NCI-H446 (cell line): ENCODE measurements at places on chromosomes 6 and 20.
A peak's percentile ranks its signal among the peaks of the same experiment; 100 is the strongest.

GRCh38 chr6:7758456-7758855 lies 32.6 kb downstream of the BMP6 start:
- no peak for DNase-seq

GRCh38 chr6:44100088-44100550 lies 27.1 kb downstream of the MRPL14 start:
- no peak for DNase-seq

DNA sequence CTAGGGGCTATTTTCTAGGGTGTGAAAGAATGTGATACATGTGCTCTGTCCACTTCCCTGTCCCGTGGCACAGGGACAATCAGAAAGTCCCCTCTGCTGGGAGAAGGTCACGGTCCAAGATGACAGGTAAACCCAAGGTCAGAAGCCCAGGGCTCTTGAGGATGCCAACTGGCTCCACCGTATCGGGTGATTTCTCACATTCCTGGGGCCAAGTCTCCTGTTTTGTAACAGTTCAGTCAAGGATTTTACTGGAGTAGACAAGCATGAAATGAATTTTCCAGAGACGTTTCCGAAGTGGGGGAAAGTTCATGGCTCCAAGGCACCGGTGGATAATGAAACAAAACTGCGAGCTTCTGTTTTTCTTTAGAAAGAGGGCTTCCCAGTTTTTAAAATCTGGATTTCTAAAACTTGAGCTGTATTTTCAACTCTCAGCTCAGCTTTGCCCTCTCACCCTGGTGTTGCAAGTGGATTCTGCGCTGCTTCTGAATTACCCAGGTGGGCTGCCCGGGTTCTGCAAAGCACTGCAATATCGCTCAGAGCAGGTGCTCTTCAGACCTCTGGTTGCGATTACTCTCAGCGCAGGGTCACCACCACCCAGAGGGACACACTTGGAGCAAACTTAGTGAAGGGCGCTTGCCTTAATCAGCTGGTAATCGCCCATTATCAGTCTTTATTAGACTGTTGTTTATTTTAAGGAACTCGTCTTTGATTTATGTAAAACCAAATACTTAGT lies 64.4 kb upstream of the TMEM170B start:
- DNase-seq: no peak

GRCh38 chr20:37541326-37541725 lies 13.7 kb upstream of the BLCAP start:
- no peak for DNase-seq

DNA sequence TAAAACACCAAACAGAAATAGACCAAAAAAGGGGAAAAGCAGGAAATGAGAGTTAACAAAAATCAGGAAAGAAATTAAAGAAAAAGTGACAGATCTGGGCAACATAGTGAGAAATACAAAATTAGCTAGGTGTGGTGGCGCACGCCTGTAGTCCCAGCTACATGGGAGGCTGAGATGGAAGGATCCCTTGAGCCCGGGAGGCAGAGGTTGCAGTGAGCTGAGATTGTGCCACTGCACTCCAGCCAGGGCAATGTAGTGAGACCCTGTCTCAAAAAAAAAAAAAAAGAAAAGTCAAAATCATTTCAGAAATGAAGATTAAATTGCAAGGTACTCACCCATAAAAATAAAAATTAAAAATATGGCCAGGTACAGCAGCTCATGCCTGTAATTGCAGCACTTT lies 13.0 kb upstream of the GRM4 start:
- no peak for DNase-seq

DNA sequence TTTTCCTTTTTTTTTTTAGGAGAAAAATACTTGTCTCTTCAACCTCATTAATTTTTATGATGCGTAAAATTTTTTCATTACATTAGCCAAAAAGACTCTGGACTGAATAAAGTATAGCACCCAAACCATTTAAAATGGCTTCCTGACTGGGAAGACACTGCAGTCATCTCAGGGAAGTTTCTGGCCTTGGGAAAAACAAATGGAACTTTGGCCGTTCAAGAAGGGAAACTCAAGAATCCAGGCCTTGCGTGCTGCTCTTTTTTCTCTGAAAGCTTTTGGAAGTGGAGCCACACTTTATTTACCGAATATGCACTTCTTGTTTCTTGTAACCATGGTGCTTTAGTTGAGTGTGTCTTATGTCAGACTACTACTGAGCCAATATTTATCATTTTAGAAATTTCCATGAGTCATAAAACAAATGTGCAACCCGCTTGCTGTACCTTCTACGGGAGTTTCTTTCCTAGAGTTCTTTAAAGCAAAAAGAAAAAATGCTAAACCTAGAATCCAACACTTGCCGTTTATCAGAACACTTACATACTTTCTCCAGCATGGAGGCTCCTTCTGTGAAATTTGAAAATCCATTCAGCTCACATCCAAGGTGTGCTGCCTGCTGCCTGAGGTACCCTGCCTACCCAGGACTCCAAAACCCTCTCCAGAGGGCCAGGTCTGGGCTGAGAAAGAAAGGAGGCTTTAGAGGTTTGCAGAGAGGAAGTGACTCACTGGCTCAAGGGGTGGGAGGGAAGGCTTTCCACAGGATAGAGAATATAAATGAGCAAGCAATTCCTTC lies 11.5 kb upstream of the DSTN start:
- peak; percentile 53 for DNase-seq

- no peak for DNase-seq
Observed at GRCh38 chr6:46393940-46394337, 97.3 kb downstream of the RCAN2 start.

DNA sequence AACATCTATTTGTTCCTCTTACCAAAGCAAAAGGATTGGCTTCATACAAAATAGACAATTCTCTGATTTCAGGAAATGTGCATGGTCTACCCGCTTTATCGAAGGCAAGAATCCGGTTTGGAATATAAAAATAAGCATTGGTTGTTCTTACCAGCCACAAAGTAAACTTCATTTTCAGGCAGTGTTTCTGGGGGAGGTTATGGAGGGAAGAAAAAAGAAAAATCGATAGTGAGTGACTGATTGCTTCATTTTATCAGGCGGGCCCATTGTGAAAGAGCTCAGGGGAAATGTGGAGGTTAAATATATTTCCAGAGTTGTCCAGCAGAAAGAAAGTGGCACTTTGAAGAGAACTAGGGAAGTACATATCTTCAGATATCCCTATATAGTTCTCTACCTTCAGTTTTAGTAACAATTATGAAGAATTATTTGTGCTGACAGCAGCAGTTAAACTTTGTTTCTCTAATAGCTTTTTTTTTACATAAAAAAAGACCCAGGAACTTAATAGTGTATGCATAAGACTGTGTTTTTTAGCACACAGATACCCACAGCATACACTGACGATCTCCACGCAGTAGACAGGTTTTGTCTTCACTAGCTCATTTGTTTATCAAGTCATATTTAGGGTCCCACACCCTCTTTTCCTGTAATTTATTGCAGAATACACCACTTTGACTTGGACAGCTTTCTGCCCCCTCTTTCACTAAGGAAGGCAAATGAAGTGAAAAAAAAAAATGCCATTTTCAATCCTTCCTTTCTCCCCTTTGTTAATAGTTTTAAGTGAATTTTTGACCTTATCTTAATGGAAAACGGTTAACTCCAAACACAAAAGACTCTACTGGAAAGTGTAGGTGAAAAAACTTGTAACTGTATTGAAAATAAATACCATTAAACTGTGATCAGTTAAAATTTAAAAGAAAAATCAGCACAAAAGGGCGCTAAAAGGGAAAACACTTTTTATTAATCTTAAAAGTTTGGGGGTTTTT lies 2.9 kb downstream of the POU3F2 start:
- DNase-seq: no peak

DNA sequence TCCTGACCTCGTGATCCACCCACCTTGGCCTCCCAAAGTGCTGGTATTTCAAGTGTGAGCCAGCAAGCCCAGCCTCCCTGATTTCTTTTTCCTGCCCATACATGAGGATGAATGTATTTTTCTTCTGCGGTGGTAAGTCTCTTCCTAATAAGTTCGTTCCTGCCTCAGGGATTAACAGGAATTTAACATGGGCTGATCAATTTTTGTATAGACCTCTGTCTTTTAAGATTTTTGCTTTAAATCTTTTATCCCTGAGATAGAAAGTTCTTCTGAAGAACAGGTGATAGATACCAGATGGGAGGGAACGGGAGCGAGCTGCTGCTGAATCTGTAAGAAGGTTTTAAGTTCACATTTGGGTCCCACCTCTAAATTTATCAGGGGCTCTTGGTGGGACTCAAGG lies 7.0 kb upstream of the ZNFX1 start:
- no peak for DNase-seq

DNA sequence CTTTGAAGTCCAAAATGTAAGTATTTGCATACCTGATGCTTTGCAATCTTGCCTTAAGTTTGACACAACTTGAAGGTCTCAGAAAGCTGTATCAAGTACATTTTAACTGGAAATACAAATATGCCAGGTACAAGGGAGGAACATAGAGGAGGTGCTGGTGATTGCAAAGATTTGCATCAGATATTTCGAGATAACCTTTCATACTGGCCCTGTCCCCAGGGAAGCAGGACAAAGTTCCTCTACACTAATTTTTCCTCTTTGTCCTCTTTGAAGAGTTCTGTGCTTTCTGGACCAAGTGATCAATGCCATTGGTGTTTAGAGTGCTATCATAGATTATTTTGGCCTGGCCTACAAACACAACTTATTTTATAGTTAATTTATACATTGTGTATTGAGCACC lies 686.1 kb downstream of the HACE1 start:
- DNase-seq: no peak

DNA sequence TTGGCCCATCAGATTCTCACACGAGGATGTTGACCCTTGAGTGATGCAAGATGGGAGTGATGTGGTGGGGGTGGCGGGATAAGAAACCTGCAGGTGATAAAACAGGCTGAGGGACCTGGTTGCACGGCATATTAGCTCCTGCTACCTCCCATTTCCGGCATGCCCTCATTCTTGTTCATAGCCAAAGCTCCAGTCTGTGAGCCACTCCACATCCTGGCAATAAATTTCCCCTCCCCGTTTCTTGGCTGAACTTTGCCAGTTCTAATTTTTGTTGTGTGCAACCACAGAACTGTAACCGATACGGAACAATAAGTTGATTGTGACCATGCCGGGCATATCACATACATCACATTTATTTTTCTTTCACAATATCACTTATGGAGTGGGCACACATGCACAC lies 41.6 kb upstream of the NFATC2 start:
- DNase-seq: no peak

DNA sequence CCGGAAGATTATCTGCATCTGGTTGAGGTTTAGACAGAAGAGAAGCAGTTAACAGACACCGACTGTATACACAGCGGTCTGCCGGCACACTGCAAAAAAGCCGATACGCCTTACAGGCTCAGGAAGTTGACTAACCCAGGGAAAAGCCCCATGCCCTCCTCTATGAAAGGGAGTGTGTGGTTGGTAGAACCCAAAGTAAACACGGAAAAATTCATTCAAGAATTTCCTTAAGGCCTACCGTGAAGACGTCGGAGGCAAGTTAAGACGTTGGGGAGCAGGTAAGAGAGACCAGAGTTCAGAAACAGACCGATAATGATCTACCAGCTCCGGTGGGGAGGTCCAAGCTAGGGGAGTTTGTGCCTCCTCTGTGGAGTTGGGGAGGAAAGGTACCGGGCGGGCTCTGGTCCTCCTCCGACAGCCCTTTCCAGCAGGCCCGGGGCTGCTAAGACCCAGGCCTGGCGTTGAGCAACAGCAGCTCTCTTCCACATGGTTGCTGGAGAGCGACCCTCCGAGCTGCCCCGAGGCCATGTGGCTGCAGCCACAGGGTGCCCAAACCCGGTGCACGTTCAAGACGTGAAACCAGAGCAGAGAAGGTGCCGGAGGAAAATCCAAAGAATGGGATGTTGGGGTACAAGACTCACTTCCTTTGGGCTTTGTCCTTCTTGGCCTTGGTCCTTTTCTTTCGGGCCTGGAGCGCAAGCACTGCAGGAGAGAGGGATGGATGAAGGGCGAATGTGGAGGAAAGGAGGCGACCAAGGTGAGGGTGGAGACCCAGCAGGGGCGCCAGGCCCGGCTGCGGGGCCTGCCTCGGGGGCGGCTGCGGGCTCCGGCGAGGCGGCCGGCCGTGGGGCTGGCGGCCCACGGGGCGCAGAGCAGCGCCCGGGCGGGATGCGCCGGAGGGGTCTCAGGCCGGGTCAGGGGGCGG lies 809 bp downstream of the SRPK1 start:
- no peak for DNase-seq

DNA sequence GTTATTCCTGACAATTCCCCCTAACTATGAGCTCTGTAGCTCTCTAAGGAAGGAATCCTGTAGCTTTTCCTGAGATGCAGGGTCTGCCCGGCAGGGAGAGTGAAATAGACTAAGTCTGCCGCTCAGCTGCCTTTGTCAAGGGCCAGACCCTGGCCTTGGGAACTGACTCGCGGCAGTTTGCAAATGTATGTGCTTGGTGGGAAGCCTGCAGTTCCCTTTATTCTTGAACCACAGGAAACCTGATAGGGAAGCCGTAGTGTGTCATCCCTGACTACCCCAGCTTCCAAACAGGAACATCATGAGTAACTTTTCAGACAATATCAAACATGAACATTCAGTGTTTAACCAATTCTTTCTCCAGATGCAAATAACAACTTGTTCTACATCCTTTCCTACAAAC lies 78.7 kb upstream of the IFNGR1 start:
- DNase-seq: no peak

DNA sequence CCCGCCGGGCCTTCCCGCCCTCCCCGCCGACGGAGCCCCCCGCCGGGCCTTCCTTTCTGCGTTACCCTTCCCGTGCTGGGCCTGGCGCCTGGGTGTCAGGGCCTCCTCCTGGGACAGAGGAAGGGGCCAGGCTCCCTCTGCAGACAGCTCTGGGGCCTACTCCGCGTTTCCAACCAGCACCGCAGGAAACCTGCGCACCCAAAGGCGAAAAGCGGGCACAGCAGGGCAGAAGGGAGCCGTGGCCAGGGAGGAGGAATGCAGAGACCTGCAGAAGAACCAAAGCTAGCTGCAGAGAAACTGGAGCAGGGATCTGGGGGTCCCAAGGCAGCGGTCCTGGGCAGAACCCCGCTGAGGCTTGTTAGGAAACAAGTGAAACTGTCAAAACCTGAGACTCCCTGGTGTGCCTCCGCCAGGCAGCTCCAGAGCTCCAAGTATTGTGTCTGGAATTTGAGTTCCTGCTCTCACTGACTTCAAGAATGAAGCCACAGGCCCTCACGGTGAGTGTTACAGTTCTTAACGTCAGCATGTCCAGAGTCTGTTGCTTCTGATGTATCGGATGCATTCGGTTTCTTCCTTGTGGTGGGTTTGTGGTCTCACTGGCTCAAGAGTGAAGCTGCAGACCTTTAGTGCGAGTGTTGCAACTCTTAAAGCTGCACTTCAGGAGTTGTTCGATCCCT lies 33.3 kb downstream of the IRF4 start:
- no peak for DNase-seq
